Activated T-helper 1 cell treated with anti-CD3 and anti-CD28 coated beads, Interleukin-2, amount 50 U/mL, for 16 hours (primary cell): ENCODE measurements at places on chromosomes 1 and 21.

DNA sequence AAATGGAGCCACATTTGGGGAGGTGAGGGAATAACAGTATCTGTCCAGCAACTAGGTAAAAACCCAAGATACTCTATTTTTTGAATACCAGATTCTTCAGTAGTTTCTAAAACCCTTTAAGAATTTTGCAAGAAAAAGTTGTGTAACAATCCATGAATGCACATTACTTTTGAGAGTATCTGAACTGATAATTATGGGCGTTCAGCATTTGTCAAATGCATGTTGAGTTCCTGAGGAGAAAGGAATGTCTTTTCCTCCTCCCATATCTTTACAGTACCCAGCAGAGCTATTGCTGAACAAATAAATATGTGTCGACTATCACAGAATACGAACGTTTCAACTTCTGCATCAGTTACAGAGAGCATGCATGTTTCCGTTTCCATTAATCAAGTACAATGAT lies 104.5 kb downstream of the PCNX2 start:
- no peak for DNase-seq

DNA sequence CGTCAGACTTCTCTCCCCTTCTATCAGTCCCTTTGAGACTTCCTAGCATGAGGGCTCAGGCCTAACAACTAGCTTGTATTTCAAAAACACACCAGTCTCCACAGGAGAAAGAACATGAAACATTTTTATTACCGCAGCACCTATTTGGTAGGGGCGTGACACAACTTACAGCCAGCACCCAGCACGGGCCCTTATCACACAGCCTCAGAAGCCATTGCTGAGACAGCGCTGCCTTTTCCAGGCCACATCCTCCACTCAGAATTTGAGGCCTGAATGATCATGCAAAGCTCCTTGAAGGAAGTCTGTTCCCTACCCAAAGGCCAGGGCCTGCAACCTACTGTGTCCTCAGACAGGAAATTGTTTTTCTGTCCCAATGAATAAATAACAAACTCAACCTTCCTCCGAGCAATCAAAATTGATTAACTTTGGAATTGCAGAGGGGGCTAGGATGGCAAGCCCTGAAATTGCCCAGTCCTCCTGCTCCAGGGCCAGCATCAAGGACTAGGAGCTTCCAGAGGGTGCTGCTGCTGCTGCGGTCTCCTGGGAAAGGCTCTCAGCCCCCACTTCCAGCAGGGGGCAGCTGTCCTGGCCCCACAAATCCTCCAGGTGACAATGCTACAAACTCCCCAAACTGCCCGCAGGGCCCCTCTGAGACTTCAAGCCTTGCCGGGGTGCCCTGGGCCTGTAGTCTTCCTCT lies 94.3 kb upstream of the GALNT2 start:
- DNase-seq: no peak

DNA sequence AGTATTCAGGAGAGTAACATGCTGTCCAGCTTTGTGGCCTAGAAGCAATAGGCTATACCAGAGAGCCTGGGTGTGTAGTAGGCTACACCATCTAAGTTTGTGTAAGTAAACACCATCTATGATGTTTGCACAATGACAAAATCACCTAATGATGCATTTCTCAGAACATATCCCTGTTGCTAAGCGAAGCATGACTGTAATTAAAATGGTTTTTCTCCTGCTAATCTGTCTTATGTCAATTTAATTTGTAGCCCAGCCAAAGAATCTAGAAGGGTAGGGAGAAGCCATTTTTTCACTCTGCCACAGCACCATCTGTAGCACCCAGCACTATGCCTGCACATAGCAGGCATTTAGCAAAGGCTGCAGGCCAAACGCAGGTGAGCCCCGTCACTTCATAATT lies 2.0 kb upstream of the TTC24 start:
- DNase-seq: no peak

- no peak for DNase-seq
Measured at GRCh38 chr1:83761167-83762038, 237.5 kb downstream of the TTLL7 start.

GRCh38 chr1:204465546-204466415 lies 28.8 kb downstream of the PIK3C2B start:
- no peak for DNase-seq

DNA sequence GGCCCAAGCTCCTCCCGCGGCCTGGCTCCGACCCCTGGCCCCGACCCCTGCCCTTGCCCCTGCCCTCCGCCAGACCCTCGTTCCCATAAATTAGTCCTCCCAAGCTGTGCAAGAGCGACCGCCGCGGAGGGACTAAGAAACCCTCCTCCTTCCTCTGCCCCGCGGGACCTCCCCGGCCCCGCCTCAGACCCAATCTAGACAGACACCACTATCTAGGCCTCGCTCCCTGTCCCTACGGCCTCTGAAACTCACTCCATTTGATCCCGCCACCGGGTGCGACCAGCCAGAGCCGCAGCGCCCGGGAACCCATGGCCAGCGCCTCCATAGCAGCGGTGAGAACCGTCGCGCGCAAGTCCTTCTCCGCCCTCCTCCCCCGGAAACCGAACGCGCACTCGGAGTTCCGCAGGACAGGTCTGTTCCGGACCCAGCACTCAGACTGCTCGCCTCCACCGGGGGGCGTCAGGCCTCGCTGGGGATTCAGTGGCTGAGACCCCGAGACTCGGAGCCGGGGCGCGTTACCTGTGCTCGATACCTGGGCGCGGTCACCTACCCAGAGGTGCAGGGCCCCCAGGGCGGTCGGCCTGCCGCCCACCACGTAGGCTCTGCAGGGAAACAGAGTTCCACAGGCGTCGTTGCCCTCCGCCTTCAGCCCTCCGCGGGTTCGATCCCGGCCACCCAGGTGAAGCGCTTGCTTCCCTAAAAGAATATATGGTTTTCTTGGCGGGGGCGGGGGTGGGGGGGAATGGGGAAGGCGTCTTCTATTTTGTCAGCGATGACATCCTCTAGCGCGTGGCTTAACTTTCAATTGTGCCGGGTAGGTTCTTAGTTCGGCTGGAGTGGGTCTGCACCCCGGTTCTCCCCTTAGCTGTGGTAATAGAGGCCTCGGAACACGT lies at the start of gene MRPL39:
Gene MRPL39 (minus strand): TSS at position 331 of the 893 bp plus-strand sequence. CDS start 6 bp downstream, at position 325.
- peak; percentile 74 for DNase-seq

- no peak for DNase-seq
Measured at GRCh38 chr1:60427194-60427593, 353.6 kb upstream of the C1orf87 start.

- DNase-seq: peak; percentile 16
Measured at GRCh38 chr21:46153247-46154154, 1.9 kb downstream of the FTCD start.

GRCh38 chr1:181151378-181152326 lies 63.2 kb downstream of the IER5 start:
- DNase-seq: no peak

DNA sequence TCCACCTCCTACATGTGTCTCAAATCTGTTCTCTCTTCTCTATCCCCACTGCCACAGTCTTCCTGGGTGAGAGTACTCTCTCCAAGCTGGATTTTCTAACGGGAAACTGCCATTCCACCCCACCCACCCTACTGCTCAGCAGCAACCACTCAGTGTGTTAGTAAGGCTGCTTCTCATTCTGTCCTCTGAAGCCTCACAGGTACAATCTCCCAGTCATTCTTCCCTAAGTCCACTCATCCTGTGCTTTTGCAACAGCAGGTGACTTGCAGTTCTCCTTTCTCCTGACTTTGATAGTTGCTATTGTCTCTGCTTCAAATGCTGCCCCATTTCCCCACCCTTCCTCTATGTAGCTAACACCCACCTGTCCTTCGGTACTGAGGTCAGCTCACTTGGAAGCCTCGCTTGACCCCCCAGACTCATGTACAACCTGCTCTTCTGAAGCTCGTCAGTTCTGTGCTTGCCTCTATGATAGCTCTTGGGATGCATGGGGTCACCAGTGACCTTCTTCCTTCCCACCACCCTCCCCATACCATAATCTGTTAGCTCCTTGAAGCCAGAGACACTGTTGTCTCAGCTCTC lies 188.9 kb downstream of the RRAGC start:
- no peak for DNase-seq

DNA sequence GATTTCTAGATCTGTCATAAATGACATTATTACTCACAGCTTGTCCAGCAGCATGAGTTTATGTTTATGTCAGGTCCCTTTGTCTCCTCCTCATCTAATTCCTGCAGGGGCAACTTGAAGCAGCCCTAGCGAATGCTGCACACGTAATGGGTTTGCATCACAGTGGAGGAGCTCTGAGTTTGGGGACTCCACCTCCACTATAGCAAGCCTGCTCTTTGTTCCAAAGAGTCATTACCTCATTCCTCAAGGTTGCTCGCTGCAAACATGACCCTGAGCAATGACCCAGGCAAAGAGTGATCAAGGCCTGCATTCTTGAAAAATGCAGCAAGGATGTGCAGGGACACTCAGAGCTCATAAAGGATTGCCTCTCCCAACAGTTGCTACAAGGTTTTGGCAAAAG lies 261.9 kb downstream of the HHIPL2 start:
- no peak for DNase-seq

DNA sequence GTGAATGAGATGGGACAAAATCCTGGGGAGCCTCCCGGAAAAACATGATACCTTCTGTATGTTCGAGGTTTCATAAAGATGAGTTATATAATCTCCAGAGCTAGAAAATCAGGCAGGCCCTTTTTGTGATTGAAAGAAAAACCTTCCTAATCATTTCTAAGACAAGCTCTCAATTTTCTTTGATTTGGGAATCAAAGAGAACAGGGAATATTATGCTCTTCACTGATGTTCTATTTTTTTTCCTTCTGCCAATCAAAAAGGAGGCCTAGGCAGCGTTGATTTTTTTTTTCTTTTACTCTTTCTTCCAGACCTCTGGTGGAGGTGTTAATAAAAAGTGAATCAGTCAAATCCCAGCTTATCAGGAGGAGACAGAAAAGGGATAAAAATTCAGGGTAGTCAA lies 34.5 kb downstream of the DIRAS3 start:
- DNase-seq: no peak

DNA sequence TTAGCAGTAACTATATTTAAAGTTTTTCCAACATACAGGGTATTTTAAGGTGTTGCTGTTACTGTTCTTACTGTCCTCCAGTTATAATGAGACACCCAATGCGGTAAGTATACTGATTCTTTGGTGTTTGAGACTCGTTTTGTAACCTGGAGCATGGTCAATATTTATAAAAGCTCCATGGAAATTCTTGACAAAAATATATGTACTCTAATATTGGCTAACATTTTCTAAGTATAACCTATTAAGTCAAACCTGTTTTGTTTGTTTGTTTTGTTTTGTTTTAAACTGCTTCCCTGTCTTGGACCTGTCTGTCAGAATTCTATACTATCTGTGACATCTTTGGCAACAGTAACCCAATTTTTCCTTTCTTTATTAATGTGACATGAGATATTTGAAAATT lies 15.9 kb upstream of the CAP1 start:
- no peak for DNase-seq

- no peak for DNase-seq
Measured at GRCh38 chr1:17539477-17540254, at the start of gene ARHGEF10L. ARHGEF10L (plus strand) TSS chr1:17539698; CDS start chr1:17580596, 40,898 bp downstream.

DNA sequence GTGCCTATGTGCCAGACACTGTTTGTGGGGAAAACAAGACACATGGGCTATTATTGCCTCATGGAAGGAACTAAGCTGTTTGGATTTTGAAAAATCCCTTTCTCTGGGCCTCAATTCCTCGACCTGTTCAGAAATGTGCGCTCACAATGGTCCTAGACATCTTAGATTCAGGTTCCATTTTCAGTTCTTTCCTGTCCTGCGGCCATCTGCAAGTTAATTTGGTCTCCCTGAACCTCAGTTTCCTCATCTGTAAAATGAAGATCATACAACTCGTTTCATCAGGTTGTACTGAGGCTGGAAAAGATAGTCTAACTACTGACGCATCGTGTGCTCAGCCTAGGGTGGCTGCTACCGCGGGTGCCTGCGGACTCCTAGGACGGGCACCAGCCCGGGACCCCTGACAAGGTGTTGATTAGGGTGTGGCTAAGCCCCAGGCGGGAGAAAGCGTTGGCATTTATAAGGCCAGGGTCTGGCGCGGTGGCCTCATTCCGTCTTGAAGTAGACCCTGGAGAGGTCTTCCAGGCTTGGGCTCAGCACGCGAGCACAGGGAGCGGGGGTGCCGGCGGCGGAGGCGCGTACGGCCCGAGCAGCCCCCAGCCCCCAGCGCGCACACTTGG lies 493 bp upstream of the ELOA start:
- no peak for DNase-seq

DNA sequence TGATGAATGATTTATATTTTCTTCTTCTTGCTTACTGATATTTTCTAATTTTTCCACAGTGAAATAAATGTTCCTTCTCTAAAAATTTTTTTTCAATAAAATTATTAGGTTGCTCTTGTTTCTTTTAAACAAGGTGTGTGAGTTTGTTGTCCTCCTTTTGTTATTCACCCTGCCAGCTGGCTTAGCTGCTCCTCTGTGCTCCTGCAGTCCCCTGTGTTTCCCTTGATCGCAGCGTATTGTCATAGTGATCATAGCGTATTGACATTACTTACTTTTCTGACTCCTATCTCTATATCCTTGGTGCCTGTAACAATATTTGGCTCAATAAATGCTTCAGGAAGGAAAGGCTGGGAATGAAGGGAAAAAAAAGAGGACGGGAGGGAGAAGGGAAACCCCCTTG lies 24.9 kb upstream of the PODN start:
- no peak for DNase-seq

DNA sequence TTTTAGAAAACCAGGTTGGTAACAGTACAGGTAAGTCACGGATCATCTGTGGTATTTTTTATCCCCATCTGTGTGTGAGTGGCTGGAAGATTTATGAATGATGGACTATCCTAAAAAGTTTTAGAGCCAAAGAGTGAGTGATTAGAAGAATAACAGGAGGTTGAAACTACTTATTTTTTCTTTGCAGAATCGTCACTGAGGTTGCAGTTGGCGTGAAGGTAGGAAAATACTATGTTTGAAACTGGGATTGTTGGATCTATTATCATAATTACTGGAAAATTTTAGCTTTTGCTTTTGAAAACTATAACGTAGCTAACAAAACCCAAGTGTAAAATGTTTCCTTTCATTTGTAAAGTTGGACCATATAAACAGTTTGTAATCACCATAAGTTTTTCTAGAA lies 1.8 kb downstream of the PTBP2 start:
- DNase-seq: no peak

DNA sequence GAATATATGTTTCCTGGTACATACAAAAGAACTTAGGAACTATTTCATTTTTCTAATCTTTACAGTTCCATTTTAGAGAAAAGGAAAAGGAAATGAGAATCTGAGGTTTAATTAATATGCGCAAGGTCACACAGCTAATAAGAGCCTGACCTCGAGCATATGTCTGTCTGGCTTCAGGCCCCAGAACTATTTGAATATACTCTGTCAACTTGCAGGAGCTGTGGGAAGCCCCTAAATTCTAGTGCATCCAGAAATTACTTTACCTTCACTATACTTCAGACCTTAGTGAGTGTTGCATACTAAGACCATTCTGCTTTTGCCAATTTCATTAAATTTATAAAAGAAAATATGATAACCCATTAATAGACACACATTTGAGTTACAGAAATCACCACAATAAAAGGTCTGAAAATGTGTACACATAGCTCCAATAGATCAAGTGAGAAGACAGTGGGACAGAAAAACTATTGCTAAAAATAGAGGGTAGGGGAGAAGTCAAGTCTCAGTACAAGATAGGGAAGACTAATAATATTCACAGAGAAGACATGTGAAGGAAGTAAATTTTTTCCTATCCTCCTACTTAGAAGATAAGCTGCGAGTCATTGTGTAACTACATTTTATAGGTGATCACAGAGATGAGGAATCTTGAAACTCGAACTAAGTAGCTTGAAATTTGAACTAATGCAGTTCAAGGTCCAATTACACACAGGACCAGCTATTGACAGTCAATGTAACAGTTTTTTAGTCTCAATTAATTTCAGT lies 3.8 kb downstream of the RGS13 start:
- DNase-seq: no peak
